ENCODE measurements at places on chromosomes 16 and 17.

GRCh38 chr17:55641676-55642081, 81.0 kb downstream of the TMEM100 start:
- no peak for DNase-seq

GRCh38 chr16:2086106-2086742, 38.4 kb downstream of the TSC2 start:
- DNase-seq = no peak

DNA sequence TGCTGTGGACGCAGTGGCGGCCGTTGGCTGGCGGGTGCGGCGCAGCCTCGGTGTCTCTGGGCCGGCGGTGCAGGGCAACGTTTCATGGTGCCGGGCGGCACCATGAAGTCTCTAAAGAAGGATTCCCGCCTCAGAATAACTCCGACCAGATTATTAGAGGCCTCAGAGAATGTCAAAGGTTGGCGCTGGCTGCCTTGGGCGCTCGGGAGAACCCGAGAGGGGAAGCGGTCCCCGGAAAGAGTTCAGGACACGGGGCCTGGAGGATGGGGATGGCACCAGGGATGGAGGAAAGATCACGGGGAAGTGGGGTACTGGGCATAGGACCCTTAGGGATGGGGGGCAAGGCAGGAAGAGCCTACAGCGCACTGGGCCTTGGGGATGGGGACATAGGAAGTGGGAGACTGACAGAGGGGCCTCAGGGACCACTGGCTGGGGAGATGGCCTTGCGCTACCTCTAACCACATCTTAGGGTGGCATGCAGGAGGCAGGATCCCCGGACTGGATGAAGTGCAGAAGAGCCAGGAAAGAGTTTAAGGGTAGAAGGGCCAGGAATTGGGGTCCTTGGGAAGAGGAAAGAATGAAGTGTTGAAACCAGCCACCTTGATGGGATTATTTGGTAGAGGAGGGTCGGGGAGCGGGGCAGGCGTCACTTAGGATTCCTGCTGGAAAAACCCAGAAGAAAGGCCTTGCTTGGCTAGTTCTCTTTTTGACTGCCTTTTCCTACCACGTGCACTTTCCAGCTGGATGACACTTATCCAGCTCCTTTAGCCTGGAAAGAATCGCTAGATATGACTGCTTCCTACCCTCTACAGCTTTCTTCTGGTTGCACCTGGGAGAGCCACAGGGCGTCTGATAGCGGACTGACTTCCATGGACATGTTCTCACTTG, 578 bp downstream of the MYCBPAP start:
- no peak for DNase-seq

DNA sequence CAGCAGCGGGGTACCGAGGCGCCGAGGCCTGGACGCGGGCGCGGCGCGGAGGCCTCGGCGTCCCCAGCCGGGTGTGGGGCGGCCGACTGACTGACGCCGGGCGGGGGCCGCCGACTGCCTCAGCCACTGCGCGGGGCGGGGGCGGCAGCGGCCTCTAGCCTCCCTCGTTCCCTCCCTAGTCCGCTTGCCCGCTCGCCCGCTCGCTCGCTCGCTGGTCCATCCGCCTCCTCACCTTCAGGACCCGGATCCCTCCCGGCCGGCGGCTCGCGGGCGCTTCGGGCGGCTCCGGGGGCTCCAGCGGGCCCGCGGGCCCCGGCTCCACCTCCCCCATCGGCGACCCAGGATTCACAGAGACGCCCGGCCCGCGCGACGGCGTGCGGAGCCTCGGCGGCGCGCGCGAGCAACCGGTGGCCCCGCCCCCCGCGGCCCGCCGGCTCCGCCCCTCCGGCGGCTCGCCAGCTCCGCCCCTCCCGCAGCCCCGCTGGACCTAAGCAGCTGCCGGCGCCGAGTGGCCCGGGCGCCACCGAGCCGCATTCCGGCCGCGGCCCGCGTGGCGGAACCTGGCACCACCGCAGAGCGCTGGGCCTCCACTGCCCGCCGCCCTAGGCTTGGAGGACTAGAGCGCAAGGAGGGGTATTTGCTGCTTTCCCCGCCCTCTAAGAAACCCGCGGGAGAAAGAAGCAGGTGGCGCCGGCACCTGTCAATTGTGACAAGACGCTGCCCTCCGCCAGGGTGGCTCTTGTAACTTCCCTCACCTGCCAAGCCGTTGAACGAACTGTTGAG, 773 bp downstream of the PHLPP2 start:
- DNase-seq = peak; percentile 75

GRCh38 chr17:58786586-58787295, 31.1 kb downstream of the PPM1E start:
- no peak for DNase-seq

DNA sequence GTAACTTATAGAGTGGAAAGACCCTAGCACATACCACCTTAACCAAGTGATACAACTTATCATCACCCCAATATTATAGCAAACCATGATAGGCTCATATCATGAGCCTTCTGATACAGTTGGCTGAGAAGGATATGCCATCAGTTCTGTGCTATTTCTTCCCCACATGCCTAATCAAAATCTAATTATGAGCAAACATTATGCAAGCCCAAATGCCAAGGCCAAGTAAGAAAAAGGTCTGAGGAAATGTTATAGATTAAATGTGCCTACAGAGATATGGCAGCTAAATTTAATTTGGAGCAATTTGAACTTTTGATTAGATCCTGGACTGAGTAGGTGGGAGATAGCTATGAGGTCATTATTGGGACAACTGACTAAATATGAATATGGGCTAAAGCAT, 225.9 kb upstream of the PMFBP1 start:
- no peak for DNase-seq

GRCh38 chr17:82797061-82797460, 42.8 kb downstream of the ZNF750 start:
- no peak for DNase-seq

GRCh38 chr16:27611340-27611739, 61.4 kb downstream of the KATNIP start:
- no peak for DNase-seq

GRCh38 chr17:7803981-7804380, 30.0 kb upstream of the KDM6B start:
- no peak for DNase-seq

DNA sequence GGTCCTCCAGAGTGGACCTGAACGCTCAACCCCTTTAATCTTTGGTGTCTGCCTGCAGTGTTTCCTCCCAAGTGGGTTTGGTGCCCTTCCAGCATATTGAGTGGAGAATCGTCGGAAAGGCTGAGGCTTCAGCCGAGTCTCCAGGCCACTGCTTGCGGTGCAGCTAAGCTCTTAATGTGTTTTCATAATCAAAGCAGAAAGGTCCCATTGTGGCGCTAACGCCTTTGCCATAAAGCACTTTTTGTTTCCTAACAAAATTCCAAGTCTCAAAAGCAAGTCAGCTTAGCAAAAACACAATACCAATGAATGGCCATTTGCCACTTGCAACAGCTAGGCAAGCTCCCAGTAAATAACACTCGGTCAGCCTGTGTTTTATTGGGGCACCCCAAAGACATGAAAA, 57.6 kb downstream of the KSR1 start:
- no peak for DNase-seq

GRCh38 chr16:50928065-50928464, 186.2 kb downstream of the CYLD start:
- DNase-seq = no peak

- DNase-seq = no peak
Measured at GRCh38 chr17:40070709-40071312, 8.0 kb downstream of the THRA start.

- peak; percentile 18 for DNase-seq
Measured at GRCh38 chr17:10327640-10328039, 45.2 kb downstream of the MYH13 start.

- DNase-seq = no peak
Measured at GRCh38 chr16:65665586-65665985, 543.7 kb upstream of the CDH11 start.

DNA sequence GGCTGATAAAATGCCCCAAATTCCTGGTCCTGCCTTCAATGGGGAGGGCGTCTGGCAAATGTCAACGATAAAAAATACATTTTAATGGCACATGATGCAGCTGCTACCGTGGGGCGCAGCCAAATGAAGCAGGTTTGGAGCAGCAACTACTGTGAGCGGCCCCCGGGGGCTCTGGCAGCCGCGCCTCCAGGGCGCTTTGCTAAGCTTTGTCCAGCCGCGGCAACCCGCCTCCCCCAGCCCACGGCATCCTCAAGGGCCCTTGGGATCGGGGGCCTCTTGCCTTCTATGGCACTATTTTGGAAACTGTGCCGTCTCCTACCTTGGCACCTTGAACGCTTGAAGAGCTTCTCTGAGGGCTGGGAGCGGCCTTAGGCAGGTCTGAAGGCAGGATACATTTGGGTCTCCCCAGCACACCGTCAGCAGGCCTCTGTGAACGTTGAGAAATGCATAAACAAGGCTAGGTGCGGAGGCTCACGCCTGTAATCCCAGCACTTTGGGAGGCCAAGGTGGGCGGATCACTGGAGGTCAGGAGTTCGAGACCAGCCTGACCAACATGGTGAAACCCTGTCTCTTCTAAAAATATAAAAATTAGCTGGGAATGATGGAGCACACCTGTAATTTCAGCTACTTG, 25.1 kb downstream of the TBX4 start:
- DNase-seq = no peak

DNA sequence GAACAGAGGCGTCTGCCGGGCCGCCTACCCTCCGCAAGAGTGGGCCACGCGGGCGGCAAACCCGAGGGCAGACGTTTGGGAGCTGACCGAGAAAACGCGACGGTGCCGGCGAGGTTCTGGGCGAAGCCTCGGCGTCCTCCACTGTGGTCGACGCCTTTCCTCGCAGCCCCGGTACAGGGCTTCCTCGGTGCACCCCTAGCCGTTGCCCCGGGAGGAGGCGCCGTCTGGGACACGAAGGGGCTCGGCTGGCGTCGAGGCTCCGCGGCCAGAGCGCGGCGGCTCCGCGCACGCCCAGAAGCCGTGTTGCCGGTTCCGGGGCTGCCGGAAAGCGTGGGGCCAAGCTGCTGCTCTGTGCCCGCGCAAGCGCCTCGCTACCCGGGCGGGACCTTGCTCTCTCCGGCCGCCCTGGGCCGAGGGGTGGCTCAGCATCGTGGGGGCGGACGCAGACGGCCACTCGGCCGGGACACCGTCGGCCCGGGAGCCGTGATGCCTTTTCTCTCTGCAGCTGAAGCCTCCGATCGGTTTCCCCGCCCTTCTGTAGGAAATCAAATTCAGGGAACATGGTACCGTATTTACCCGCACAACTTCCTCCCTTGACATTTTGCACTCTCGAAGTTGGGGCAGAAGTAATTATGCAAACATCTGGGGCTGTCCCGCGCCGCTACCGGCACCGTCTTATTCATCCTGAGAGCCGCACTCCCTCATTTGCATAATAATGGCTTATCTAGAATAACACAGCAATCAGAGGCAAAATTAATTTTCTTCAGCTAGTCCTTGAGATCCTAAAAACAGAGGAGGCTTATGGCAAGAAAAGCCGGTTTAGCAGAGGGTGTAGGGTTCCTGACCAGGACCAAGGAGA, 7.3 kb upstream of the CBX8 start:
- DNase-seq = no peak

- no peak for DNase-seq
Measured at GRCh38 chr17:8975091-8975725, 9.7 kb upstream of the PIK3R5 start.

GRCh38 chr16:23768581-23768980, 13.8 kb downstream of the CHP2 start:
- no peak for DNase-seq

DNA sequence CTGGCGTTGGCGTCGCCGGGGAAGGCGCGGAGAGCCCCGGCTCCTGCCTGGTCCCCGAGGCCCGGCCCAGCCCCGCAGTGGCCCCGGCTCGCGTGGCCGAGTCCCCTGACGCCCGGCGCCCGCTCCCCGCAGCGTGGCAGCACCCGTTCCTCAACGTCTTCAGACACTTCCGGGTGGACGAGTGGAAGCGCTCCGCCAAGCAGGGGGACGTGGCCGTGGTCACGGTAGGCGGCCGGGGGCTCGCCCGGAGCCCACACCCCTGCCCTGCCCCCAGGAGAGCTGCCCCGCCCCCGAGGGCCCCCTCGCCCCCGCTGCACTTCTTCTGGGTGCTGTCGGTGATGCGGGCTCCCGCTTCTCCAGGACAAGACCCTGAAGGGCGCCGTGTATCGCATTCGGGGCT, 466 bp downstream of the WDR90 start:
- DNase-seq = no peak

DNA sequence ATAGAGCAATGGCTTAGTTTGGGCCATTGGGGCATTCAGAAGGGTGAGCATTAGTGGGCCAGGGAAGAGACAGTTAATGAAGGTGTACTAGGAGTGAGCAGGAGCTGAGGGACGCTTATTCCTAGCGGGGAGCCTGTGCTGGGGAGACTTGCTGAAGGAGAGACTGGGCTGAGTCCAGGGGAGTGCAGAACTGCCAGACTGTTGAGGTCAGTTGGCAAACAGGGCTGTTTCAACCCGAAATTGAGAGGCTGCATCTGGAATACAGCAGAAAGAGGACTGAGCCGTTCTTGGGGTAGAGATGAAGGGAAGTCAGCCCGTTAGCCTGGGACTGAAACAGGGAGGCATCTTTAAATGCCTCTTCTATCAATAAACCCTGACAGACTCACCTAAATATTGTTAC, 33.2 kb downstream of the MAP2K6 start:
- DNase-seq = no peak

- peak; percentile 76 for DNase-seq
Measured at GRCh38 chr16:67184995-67185650, 1.4 kb upstream of the MATCAP1 start.

GRCh38 chr16:86455640-86456039, 54.7 kb upstream of the FOXF1 start:
- DNase-seq = no peak

DNA sequence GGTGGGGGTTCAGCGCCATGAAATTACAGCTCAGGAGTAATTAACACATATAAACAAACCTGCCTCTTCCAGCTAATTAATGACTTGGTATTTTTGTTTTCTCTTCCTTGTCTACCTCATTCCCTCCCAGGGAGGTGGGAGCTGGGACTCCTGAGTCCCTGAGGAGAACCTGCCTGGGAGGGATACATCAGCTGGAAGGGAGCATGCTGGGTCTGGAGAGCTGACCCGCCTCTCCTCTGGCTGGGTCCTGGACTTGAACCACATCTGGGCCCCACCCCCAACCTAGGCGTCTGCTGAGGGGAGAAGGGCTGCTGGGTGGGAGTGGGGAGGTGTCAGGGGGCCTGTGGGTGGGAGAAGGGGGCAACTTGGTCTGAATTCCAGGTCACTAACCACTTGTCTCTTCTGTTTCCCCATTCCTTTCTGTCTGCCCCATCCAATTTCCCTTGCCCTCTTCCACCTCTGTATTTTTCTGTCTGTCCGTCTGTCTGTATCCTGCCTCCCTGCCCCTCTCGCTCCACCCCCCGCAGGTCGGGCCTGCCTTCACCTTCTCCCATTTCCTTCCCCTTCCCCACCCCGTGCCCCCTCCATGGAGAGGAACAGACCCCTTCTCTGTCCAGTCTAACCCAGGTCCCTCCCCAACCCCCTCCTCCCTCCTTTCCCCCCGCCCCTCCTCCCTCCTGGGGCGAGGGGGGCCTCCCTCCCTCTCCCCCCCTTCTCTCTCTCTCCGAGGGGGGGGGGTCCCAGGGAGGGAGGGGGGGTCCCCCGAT, at the start of gene NLGN2:
NLGN2 (plus strand) TSS at position 361 of the 767 bp plus-strand sequence. CDS start 411 bp downstream, outside the sequence.
- DNase-seq = no peak

- no peak for DNase-seq
Measured at GRCh38 chr17:70968302-70968701, 799.0 kb downstream of the KCNJ2 start.

All from T follicular helper cell (primary cell).